ENCODE measurements at places on chromosomes 11 and 22.

DNA sequence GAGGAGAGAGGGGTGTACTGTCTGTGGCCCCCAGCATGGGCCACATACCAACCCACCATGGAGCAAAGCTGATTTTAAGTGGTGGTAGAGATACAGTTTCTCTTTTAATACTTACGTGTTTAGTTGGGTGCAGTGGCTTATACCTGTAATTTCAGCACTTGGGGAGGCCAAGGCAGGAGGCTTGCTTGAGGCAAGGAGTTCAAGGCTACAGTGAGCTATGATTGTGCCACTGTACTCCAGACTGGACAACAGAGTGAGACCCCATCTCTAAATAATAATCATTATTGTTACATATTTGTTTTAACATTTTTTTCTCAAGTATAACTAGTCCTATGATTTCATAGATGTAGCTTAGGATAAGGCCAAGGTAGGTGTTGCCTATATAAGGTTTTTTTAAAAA, 8.8 kb downstream of the GGA1 start:
- DNase-seq = no peak

- no peak for DNase-seq
Observed at GRCh38 chr22:36471341-36471821, 10.1 kb downstream of the TXN2 start.

- DNase-seq = no peak
Observed at GRCh38 chr11:115919341-115920091, 415.3 kb upstream of the CADM1 start.

DNA sequence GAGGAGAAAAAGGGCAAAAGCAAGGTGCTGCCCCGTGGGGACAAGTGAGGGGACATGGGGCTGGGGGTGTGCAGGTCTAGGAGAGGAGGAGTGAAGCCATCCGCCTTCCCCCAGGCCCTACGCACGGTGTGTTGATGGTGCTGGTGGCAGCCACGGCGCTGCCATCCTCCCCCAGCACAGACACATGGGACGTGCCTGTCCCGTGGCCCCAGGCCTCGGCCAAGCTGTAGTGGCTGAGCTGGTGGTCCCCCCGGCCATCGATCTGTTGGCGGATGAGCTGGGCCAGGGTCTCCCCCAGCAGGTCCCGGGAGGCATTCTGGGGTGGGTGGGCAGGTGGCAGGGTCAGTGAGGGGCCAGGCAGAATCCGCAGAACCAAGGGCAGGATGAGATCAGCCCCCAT, 18.9 kb downstream of the GGT5 start:
- no peak for DNase-seq

- no peak for DNase-seq
Observed at GRCh38 chr11:45388472-45388871, 102.3 kb upstream of the SYT13 start.

GRCh38 chr11:131710511-131710910, 340.1 kb downstream of the NTM start:
- DNase-seq = no peak

DNA sequence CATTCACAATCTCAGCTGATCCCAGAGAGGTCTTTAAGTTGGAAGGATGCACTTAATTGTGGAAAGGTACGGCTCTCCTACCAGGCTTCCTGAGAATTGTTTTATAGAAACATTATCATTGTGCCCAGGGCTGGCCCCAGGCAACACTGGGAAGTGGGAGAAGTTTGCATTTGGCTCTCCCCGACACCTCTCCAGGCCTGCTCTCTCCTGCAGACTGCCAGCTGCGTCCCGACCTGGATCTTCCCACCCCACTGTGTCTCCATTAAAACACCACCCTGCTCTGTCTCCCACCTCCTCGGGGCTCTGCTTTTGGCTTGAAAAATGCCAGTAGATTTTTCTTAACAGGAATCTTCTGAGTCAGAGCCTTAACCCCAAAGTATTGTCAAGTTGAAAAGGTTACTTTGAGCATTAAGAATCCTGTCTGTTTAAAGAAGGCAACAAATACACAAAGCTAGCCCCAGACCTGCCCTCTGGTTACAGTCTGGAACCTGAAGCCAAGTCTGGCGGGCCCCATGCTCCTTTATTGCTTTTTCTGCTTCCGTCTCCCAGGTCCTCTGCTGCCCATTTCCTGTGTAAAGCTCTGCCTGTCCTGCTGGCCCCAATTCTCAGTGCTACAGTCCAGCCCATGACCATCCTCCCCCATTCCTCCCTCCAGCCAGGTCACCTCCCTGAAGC, 530.2 kb downstream of the SOX6 start:
- DNase-seq = no peak

DNA sequence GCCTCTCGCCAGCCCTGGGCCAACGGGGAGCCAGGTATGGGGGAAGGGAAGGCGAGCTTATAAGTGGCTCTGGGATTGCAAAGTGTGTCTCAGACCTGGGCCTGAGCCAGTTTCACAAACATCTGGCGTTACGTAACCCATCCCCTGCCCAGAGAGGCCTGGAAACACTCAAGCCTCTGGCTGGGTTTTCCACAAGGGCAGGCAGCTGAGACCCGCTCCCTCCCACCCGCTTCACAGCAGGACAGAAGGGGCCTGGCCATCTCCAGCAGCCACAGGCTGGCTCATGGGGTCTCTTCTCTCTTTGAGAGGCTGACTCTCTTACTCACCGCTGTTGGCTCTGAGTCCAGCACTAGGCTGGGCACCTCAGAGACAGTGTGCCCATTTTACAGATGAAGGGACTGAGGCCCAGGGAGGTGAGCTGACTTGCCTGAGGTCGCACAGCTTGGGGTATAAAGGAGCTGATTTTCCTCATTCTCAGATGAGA, 44.5 kb downstream of the TRIOBP start:
- no peak for DNase-seq

DNA sequence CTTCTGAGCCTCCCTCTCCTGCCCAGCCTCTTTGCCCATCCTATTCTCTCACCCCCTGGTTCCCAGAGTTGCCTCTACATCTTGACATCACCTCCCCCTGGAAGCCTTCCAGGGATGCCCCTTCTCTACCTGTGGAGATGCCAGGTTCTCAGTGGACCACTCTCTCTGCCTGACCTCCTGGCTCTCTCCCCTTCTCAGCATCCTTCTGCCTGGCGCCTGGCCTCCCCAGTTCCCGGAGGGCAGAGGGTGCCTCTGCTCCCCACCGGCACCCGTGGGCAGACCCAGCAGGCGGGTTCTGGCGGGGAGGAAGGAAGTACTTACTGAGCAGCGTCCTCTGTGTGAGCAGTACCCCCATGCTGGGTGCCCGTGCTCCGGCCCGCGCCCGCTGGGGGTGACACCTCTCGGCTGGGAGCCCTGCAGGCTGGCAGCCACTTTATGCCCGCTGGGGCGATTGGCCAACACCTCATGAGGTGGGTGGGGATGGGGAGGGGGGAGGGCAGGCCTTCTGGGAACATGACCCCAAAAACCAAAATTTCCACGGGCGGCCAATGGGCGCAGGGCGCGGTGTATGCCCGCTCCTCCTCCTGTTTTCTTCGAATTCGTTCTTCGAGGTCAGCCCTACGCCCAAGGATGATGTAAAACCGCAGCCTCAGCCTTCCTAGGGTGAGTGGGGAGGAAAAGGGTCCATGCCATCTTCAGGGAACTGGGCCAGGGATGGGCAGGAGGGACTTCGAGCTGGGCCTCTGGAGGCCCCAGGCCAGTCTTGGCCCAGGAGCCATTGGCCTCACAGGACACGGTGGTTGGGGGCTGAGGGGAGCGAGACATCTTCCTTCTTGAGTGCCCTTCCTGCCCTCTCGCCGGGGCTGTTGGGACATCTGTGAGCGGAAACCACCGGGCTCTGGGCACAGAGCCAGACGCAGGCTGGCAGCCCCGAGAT, at the start of gene OSM:
TSS of gene OSM (minus strand) at position 407 of the 937 bp plus-strand sequence. CDS start at position 355, 52 bp downstream.
- peak; percentile 52 for DNase-seq

DNA sequence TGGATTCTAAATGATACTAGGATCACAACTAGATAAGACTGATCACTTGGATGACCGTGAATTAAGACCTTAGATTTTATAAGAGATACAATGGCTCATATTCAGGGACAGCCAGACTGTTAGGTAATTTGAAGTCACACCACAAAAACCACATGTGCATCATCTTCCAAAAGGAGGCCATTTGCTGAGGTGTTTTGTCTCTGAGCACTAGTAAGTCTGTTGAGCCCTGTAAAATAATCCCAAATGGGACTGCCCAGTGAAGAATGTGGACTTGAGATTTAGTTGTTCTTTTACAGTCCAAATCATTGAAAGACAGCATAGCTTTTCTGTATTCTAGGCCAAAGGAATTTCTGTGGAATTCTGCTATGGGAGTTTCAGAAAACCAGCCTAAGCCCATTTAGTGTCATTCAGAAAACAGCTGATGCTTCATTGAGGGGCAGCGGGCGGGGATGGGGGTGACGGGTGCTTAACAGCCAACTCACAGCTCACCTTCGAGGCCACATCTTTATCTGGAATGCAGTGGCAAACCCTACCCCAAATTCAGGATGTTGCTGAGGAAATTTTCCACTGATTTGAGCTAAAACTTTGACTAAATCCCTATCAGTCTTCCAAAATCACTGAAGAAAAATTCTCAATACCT, 80.1 kb upstream of the BIRC3 start:
- no peak for DNase-seq

- no peak for DNase-seq
Observed at GRCh38 chr11:33248416-33248971, 8.7 kb upstream of the HIPK3 start.

DNA sequence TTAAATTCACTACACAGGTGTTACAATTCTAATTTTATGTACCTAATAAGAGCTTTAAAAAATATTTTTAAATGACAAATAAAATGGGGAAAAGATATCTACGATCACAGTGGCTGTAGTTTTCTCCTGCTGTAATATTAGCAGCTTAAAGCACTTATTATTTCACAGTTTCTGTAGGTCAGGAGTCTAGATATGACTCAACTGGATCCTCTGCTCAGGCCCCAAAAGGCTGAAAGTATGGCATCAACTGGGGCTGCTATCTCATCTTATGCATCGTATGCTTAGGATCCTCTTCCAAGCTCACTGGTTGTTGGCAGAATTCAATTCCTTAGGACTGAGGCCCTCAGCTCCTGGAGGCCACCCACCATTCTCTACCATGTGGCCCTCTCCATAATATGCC, 12.8 kb downstream of the FBXO3 start:
- no peak for DNase-seq

DNA sequence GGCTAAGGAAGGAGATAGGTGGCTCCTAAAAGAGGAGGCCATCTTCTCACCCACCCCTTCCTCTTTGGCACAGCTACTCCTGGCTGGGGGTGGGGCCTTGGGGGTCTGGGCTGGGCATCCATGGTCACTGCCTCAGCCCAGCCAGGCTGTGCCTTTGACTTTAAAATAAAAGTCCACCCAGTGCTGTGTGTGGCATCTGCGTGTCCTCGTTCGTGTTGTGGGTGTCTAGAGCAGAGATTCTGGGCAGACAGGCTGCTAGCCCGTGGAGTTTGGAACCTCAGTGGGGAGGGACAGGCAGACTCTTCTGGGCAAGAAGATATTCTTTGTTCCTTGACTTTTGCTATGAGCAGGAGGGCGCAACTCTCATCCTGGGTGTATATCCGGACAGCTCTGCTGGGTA, 13.1 kb downstream of the RPS6KA4 start:
- no peak for DNase-seq

GRCh38 chr11:68127714-68128681, 6.8 kb upstream of the CHKA start:
- no peak for DNase-seq

Data from activated naive CD4-positive, alpha-beta T cell (primary cell).